ENCODE measurements at places on chromosomes 16 and 17.

GRCh38 chr17:21019976-21020586 lies 22.7 kb downstream of the USP22 start:
- DNase-seq: no peak

GRCh38 chr16:61617219-61617783 lies 418.9 kb downstream of the CDH8 start:
- DNase-seq: no peak

- DNase-seq: no peak
Observed at GRCh38 chr17:6079155-6079888, 9.1 kb downstream of the WSCD1 start.

- no peak for DNase-seq
Observed at GRCh38 chr16:11133344-11133943, 122.6 kb downstream of the SOCS1 start.

DNA sequence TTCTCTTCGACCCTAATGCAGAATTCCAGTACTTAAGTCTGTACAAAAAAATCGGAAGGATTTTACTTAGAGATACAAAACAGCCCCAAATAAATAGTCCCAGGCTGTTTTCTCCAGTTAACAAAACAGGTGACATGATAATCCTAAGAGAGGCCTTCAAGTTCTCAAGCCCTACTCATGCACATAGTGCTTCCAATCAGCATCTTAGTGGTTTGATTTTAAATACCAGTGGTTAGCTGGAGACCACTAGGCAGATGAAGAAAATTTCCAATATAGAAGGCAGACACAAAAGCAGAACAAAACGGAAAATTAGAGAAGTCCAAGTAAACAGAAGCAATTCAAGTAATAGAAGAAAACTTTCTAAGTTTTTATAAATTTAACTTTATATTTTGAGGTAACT lies 5.2 kb upstream of the OR4D2 start:
- DNase-seq: no peak

- no peak for DNase-seq
Observed at GRCh38 chr16:66590322-66590721, 11.1 kb downstream of the CMTM2 start.

DNA sequence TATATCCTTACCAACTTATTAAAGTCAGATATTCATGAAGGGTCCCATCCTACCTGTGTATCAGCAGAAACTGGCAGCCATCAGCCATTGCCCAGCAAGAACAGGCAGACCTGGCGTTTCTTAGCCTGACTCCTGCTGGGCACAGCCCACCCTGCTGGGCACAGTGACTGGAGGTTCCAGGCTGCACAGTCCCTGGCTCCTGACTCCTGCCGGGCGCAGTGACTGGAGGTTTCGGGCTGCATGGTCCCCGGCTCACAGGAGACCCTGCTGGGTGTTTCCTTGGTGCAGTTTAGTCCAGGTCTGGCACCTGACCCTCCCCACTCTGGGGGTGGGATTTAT lies 6.7 kb downstream of the TIMM22 start:
- DNase-seq: no peak

DNA sequence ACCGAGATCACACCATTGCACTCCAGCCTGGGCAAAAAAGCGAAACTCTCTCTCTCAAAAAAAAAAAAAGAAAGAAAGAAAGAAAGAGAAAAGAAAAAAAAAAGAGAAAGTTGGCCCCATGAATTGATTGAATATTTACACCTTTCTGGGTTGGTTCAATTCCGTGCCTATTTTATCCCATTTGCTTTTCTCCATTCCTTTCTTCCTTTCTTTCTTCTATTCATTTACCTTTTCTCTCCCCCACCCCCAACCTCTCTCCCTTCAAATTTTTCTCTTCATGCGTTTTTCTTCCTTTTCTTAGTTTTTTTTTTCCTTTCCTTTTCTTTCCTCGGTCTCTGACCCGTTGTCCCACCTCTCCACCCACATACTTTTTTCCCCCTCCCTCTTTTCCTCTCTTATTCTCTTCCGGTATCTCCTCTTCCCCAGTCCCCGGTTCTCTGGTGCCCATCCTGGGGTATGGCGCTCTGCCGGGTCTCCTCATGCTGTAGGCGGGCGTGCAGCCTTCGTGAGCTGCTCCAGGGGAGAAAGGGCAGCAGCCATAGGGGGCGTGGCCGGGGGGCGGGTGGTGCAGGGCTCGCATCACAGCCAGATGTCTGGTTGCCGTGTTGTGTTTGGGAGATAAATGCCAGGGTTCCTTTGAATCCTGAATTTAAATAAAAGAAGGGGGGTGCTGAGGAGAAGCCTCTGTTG lies 5.3 kb upstream of the COL1A1 start:
- DNase-seq: no peak

DNA sequence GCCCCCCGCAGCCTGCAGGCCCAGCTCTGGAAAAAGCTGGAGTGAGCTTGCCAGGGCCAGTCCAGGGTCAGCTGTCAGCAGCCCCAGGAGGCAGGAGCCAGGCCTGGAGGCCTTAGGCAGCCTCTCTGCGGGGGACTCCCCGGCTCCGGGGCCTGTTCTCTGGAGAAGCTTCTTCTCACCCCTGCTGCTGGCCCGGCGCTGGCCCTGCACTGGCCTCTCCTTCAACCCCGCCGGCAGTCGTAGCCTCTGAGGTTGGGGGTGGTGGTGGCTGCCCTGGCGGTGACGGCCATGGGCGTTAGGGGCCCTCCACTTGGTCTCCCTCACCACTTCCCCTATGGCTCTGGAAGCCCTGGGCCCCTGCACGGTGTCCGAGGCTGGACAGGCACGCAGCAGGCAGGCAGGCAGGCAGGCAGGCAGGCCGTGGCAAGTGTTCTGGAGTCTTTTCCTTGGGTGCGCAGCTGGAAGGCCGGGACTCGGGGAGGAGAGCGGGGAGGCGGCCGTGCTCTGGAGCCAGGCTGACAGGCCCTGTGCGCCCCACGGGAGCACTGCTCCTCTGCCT lies 2.1 kb downstream of the FOXF1 start:
- DNase-seq: no peak

DNA sequence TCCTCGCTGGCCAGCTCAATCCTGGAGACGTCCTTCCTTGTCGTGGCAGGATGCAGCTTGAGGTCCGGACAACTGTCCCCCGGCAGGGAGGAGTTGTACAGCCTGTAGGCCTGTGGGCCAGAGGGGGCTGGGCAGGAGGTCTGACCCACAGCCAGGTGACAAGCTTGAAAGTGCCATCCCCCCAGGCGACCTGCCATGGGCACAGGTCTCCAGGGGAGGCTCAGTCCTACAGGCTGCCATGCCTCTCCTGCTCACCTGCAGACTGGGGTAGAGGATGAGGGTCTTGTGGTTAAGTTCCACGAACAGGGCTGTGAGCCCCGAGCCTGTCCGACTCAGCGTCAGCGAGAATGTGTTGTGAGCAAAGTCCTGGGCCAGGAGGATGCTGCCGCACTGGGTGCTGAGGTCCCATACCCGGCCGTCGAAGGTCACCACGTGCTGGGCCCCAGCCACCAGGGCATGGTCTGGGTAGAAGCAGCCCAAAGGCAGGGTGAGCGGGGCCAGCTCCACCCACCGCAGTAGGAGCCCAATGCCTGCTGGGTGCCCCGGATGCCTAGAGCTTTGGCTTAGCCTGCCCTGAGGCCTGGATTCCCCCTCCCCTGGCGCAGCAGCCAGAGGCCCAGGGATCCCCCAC lies 39.8 kb downstream of the RMI2 start:
- no peak for DNase-seq

DNA sequence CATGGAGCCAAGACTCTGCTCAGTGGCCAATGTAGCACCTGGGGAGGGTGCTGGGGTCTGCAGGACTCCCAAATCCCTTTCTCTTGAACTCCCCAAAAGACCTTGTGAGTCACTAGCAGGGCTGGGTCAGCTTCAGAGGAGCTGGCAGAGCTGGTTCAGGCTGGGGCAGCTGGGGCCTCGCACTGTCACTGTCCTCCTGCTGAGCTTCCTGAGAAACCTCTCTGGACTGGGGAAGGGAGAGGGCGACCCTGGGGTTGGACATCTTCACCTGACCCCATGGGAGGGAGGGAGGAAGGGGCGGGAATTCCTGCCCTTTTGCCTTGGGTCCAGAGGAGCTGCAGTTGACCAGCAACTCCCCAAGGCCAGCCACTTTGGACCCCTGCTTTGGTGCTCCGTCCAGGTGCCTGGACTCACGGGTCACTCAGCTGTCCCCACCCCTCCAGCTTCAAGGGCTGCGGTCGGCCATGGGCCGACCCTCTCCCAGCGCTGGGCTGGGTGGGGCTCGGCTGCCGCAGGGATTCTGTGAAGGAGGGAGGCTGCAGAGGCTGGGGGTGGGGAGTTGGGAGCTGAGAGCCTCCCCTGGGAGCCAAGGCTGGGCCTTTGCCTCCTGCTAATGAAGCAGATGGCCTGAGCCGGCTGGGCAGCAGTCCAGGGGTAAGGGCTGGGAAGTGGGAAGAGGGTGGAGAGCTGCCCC lies 9.2 kb downstream of the FMNL1 start:
- DNase-seq: no peak

- DNase-seq: no peak
Observed at GRCh38 chr16:30556125-30556473, 2.1 kb downstream of the ZNF764 start.

- DNase-seq: no peak
Observed at GRCh38 chr16:4064950-4065352, 51.3 kb downstream of the ADCY9 start.

- no peak for DNase-seq
Observed at GRCh38 chr17:41925991-41926590, 4.3 kb upstream of the ODAD4 start.

DNA sequence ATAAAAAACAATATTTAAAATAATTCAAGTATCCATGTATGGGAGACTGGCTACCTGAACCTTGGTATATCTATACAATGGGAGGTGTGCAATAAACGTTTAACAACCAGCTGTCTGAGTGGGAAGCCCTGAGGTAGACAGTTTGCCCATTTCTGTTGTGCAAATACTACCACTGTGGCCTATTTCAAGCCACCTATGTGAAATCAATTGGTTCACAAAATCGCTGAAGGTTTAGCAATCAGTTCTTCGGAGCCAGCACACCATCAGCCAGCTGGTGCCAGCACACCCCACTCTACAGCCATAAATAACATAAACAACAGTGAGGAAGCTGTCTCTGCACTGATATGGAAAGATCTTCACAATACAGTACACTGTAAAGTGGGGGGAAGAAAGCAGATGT lies 46.7 kb upstream of the KDM8 start:
- DNase-seq: no peak

DNA sequence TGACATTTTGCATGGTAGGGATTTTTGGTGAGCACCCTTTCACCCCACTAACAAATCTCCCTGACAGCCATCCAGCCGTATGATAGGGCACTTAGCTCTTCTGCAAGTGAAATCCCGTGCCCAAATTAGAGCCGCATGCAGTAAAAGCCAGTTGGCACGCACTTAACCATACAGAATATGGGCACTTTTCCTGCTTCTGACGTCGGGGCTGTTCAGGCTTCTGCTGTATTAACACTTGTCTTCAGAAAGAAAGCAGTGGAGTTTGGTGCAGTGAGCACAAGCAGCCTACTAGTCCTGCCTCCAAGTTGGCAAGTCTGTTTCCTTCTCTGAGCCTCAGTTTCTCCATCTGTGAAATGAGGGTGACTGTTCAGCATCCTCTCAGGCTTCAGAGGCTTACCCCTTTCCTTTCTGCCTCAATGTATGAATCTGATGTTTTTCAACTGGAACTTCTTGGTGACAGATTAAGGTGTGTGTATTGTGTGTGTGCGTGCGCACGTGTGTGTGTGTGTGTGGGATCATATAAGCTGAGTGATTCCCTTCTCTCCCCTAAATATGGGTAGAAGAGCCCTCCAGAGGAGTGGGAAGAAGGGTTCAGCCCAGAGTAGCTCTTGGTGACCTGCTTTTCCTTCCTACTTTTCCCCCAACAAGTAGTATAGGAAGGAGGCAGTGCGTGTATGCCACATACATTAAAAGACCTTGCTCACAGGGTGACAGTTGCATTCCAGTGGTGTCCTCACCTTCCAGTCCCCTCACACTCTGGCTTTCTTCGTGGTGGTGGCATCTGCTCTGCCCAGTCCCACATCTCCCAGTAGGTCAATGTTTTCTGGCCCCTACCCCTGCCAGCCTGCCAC lies 19.0 kb downstream of the IGF2BP1 start:
- DNase-seq: no peak

GRCh38 chr16:54118846-54119245 lies 167.7 kb downstream of the IRX3 start:
- DNase-seq: no peak

DNA sequence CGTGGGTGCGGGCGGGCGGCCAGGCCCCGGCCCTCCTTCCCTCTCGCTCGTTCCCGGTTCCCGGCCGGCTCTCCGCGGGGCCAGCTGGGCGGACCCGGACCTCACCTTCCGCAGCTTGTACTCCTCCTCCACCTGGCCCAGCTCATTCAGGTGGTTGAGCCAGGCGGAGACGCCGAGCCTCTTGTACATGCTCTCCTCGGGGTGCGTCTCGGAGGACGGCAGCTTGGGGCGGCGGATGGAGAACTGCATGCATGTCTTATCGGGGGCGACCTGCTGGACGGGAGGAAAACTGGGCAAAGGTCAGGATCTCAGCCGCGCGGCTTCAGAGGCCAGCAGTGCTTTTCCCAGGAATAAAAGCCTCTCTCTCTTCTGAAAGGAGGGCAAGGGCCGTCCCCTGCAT lies 85.4 kb downstream of the TBC1D16 start:
- DNase-seq: no peak
